Neural progenitor cell (in vitro differentiated cells): ENCODE measurements at places on chromosomes 7 and 10. TPM values are rescaled to one million over a fixed set of nuclear protein-coding genes. Genes with fewer than 3 reads are reported as not detected.

The GJC3 gene
- 0.34 TPM in 1 of 2 replicates, not detected in the other for total RNA-seq

The HMX3 gene
- 0.12 TPM in 1 of 2 replicates, not detected in the other for total RNA-seq

The CCDC71L gene
- 23.5 and 23.8 TPM in 2 replicates for total RNA-seq

The MACC1 gene
- 5.7 and 7.2 TPM in 2 replicates for total RNA-seq

The MRPS17 gene
- 9.8 and 15.3 TPM in 2 replicates for total RNA-seq

The DGKB gene
- total RNA-seq: 2.2 and 5.5 TPM in 2 replicates

GRCh38 chr10:7444551-7445121, 33.8 kb upstream of the SFMBT2 start:
- no peaks in the 10 kb centered on the region for H3K36me3 ChIP-seq
- no peaks in the 10 kb centered on the region for H3K27me3 ChIP-seq
- H3K27ac ChIP-seq: no peak overlapping the region
- H3K4me3 ChIP-seq: no peak overlapping the region
- DNase-seq: peak; percentile 15
- H3K4me1 ChIP-seq: peaks cover 6% of the 10 kb centered on the region

- DNase-seq: no peak
- H3K27me3 ChIP-seq: peaks cover 15% of the 10 kb centered on the region
- H3K36me3 ChIP-seq: no peaks in the 10 kb centered on the region
- H3K4me3 ChIP-seq: peak overlapping the region; percentile 92
- peaks cover 9% of the 10 kb centered on the region for H3K4me1 ChIP-seq
- no peak overlapping the region for H3K27ac ChIP-seq
Measured at GRCh38 chr7:40135317-40135610, 459 bp downstream of the SUGCT start.

GRCh38 chr7:135320268-135320667, 86.6 kb downstream of the STRA8 start:
- H3K27ac ChIP-seq: no peak overlapping the region
- no peaks in the 10 kb centered on the region for H3K36me3 ChIP-seq
- no peaks in the 10 kb centered on the region for H3K27me3 ChIP-seq
- H3K4me1 ChIP-seq: peaks cover 10% of the 10 kb centered on the region
- no peak overlapping the region for H3K4me3 ChIP-seq
- no peak for DNase-seq

GRCh38 chr10:102501201-102502028, 1.1 kb downstream of the ACTR1A start:
- H3K4me1 ChIP-seq: peaks cover 15% of the 10 kb centered on the region
- no peaks in the 10 kb centered on the region for H3K27me3 ChIP-seq
- no peaks in the 10 kb centered on the region for H3K36me3 ChIP-seq
- peak; percentile 26 for DNase-seq

DNA sequence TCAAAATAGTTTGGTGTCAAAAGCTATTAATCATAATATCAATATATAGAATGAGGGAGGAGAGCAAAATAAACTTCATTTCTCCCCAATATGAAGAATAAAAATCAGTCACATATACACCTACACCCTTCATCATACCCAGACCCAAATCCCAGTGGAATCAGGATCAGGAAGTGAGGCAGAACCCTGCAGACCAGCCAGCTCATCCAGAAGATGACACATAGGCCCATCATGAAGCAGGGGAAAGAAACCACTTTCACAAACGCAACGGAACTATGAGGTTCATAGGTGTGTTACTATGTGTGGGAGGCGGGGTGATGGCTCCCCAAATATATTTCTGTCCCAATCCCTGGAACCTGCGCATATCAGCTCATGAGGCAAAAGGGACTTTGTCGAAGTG, 89.0 kb downstream of the RSU1 start:
- H3K27ac ChIP-seq: no peak overlapping the region
- H3K4me3 ChIP-seq: no peak overlapping the region
- H3K4me1 ChIP-seq: peaks cover under 1% of the 10 kb centered on the region
- no peaks in the 10 kb centered on the region for H3K36me3 ChIP-seq
- no peaks in the 10 kb centered on the region for H3K27me3 ChIP-seq

DNA sequence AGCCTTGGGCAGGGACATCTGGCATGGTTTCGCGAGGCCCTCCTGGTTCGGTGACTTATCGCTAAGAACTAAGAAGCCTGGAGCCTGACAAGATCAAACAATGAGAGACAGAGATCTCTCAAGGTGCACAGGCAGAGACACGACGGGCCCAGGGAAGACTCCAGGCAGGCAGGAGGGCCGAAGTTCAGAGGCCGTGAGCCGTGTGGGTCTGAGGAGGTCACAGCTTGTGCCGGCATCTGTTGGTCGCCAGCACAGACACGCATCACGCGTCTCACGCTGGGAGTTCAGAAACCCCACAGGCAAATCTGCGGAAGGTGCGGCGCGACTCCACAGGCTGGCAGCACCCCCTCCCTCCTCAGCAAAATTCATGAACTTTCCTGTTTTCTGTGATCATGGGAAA, 314.0 kb downstream of the DNAJB6 start:
- no peak overlapping the region for H3K27ac ChIP-seq
- DNase-seq: no peak
- H3K4me3 ChIP-seq: no peak overlapping the region
